Cardiac septum (tissue), 1 donor: ENCODE measurements at places on chromosomes 13 and 19.

DNA sequence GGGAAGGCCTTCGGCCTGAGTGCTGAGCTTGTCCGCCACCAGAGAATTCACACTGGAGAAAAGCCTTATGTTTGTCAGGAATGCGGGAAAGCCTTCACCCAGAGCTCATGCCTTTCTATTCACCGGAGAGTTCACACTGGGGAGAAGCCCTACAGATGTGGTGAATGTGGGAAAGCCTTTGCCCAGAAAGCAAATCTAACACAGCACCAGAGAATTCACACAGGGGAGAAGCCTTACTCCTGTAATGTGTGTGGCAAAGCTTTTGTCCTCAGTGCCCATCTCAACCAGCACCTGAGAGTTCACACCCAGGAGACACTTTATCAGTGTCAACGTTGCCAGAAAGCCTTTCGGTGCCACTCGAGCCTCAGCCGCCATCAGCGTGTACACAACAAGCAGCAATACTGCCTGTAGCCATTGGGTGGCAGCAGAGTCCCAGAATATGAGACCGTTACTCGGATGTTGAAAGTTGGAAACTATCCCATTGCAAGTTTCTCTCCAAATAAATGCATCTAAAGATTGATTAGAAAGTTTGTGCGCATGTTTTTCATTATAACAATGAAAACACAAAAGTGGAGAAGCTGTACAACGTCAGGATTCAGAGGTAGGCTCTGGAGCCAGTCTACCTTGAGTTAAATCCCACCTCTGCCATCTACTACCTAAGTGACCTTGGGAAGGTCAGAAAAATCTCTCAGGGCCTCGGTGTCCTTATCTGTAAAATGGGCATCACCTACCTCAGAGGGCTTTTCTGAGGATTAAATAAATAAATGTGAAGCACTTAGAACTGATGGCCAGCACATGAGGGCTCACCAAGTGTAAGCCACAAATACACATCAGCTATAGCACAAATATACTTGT is 21.1 kb downstream of the ZNF473 start:
- DNase-seq: no peak

DNA sequence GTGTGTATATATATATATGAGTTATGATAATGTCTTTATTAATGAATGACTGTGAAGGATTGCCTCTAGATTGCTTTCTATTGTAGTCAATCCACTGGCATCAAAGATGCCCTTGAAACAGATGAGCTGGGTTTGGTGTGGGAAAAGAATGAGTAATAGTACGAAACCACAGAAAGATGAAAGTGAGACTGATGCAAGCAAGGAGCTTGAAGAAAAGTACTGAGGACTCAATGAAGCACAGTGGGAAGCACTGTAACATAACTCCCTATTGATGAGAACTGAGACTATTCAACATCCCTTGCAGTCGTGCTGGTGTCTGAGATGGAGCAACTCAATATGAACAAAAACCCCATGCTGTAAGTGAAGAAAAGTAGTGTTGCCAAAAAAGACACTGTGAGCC is 1794.2 kb downstream of the SLITRK5 start:
- no peak for DNase-seq

GRCh38 chr13:113448885-113449692 is 4.2 kb downstream of the ADPRHL1 start:
- DNase-seq: no peak

GRCh38 chr13:48334534-48335127 is 31.1 kb downstream of the RB1 start:
- DNase-seq: no peak

DNA sequence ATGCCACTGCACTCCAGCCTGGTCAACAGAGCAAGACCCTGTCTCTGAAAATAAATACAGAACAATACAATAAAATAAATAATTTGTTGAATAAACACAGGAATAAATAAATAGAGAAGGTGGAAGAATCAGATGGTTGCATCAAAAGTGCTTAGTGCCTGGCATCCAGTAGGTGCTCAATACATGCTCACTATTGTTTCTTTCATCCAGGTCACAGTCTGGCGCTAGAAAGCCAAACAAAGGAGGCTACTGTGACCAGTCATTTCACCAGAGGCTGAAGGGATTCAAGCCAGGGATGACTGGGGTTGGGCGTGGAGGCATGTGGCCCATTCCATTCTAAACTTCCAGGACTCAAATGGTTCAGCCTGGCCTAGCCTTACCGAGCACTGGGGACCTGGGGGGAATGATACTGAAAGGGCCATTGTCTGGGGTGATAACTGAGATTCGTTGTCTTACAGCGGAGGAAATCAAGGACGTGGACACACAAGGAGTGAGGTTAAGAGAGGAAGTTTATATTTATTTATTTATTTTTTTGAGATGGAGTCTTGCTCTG is 3.6 kb upstream of the NDUFB7 start:
- DNase-seq: no peak

DNA sequence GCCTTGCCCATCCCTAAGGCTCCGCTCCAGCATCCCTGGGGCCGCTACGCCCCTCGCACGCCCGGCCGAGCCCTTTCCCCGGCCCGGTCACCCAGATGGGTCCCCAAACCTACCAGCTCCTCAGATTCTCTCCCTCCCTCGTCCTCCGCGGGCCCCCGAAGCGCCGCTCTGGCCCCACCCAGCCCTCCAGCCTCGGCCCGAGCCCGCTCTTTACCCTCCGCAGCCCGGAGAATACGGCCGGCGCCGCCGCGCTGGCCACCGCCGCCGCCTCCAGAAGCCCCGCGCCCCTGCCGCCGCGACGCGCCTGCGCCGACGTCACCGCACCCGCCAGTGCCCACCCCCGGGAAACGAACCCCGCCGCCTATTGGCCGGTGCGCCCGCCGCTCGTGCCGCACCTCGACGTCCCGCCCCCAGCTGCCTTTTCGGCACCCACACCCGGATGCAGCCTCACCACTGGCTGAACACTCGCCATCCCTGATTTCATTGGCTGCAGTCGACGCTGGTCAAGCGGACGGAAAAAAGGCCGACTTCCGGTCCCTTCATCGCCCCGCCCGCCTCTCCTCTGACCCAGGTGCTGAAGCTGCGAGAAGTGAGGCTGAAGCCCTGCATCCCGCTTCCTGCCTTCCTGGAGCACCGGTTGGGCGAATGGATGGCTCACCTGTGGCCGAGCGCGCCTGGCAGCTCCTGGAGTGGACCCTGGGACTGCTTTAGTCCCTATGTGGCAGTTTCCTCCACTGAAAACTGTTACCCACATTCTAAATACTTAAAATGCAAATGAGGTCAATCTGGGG is at the start of gene DAPK3:
TSS of gene DAPK3 (minus strand) at position 292 of the 791 bp plus-strand sequence. CDS start 1,364 bp downstream, outside the sequence.
- DNase-seq: peak; percentile 99
